ENCODE measurements at places on chromosomes 7 and 10.

DNA sequence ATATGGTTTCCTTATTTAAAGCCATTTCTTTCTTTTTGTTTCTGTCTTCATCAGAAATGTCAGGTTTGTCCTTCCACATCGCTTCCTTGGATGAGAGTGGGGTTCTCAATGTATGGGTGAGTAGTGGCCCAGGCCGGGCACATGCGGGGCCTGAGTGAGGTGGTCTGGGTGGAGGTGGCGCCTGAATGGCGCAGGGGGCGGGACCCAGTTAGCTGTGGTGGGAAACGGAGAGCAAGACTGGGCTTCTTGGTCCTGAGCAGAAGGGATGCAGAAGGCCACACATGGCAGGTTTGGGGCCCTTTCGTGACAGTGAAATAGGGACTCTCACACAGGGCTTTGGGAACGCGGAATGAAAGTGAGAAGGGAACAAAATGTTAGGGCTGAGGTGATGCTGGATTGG is 70.0 kb downstream of the DYNC2I1 start:
- no peak for DNase-seq

GRCh38 chr7:109836016-109836415 is 1254.9 kb upstream of the LRRN3 start:
- DNase-seq: no peak

DNA sequence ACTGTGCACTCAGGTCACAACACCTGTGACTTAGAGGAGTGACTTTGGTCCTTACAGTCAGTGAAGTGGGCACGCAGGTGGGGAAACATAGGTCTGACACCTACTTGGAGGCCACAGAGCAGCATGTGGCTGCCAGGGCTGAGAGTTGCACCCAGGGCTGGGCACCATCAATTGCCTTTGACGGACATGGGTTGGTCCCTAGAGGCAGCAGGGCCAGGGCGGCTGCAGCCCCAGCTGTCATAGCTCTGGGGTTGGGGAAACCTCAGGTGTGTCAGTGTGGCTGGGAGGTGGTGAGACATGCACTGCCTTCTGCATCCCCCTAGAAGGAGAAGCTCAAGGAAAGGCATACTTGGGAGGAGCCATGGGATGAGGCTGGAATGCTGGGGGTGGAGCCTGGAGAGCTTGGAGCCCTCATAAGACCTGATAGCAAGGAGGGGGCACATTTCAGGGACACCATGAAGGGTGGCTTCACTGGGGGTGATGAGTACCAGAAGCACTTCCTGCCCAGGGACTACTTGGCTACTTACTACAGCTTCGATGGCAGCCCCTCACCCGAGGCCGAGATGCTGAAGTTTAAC is at the start of gene INMT:
INMT (plus strand) TSS at position 440 of the 578 bp plus-strand sequence; CDS start at position 456, 16 bp downstream.
- DNase-seq: no peak

- DNase-seq: no peak
Observed at GRCh38 chr7:23810099-23810498, 100.1 kb downstream of the STK31 start.

DNA sequence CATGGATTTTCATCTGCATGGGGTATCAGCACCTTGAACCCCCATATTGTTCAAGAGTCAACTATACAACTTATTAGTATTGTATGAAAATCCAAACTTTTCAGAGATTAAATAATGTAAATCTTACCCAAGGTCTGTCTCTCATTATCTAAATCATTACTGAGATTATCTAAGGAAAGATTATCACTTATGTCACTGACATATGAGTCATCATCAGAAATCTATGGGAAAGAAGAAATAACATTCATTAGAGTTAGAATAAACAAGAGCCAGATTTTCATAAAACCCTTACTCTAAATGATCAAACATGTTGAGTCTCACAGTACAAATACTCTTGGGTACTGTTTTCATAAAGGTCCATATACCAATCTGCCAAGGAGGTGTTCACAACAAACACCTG is 83.3 kb upstream of the GSDME start:
- no peak for DNase-seq

- DNase-seq: no peak
Observed at GRCh38 chr7:69814421-69814962, 216.2 kb downstream of the AUTS2 start.

DNA sequence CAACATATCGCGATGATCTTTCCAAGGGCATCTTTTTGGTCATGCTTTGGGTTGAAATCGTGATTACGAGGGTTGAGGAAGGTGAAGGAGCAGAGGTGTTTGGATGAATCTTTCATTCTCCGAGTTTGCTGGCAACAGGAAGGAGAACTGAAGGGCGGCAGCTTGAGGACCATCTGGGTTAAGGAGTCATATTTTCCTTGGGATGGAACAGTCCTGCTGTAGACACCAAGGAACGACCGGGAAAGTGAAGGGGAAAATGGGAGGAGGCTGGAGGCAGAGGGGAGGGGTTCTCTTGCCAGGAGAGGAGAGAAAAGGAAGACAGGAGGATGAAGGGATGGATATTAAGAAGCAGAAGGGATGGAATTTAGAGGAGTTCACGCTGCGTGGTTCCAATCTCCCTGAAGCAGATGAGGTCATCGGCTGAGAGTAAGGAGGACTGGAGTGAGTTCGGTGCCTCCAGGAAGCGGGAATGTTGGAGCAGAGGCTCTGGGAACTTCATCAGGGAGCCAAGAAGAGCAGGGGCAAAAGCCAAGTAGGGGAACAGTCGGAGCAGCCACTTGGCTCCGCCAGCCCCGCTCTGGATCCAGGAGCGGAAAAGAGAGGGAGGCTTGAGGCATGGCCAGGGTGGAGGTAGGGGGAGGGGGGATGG is 116.6 kb upstream of the GALNT17 start:
- no peak for DNase-seq

- no peak for DNase-seq
Observed at GRCh38 chr7:120060875-120061274, 212.1 kb upstream of the KCND2 start.

DNA sequence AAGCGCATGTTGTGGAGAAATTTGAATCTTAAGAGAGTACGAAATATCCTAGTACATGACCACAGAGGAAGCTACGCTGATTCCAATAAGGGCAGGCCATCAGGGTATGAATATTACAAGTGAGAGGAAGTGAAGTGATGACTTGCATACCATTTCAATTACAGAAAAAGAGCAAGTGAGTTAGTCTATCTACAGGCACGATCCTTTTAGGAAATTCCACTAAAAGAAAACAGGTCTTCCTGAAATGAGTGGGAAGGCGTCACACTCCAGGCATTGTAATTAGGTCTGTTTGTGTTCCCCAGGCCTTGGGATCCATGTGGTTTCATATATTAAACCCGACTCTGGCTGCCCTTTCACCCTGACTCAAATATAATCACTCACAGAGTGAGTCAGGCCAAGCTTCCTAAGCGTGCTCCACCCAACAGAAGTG is 152.5 kb downstream of the SEMA3A start:
- DNase-seq: no peak

- DNase-seq: no peak
Observed at GRCh38 chr10:131391936-131392335, 80.4 kb upstream of the TCERG1L start.

- DNase-seq: no peak
Observed at GRCh38 chr10:70367195-70367796, 15.1 kb downstream of the LRRC20 start.

DNA sequence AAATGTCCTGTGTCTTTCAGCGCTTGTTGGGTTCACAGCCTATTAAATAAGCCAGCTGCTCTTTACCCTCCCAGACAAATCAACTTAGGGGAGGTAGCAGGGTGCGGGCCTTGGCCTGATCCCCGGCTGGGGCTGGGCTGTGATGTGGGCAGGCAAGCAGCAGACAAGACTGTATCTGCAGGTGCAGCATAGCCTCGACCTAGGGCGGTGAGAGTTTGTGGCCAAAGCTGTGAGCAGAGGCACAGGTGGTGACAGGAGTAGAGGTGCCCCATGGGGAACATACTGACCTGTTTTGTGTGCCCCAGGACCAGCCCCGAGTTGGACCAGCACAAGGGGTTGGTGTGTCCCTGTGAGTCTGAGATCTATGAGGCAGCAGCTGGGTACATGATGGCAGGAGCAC is 885.4 kb downstream of the ZNF37A start:
- DNase-seq: no peak

GRCh38 chr10:27518261-27518660 is 14.2 kb downstream of the RAB18 start:
- no peak for DNase-seq

DNA sequence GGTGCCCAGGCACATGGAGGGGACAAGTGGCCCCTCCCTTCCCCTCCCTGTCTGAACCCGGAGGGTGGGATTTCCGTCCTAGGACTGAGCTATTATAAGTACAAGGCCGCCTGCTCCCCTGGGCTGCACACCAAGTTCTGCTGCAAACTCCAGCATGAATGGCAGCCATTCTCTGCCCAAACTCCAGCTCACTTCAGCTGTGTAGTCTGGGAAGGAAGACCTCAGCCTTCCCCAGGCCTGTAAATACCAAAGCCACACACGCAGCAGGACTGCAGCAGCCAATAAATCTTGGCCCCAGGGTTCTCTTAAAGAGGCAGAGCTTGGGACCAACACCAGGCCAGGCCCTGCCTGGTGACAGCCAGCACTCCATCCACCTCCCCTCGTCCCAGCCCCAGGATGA is 291.3 kb upstream of the ZMIZ1 start:
- DNase-seq: no peak

GRCh38 chr7:107089627-107090026 is 45.1 kb downstream of the PRKAR2B start:
- no peak for DNase-seq

DNA sequence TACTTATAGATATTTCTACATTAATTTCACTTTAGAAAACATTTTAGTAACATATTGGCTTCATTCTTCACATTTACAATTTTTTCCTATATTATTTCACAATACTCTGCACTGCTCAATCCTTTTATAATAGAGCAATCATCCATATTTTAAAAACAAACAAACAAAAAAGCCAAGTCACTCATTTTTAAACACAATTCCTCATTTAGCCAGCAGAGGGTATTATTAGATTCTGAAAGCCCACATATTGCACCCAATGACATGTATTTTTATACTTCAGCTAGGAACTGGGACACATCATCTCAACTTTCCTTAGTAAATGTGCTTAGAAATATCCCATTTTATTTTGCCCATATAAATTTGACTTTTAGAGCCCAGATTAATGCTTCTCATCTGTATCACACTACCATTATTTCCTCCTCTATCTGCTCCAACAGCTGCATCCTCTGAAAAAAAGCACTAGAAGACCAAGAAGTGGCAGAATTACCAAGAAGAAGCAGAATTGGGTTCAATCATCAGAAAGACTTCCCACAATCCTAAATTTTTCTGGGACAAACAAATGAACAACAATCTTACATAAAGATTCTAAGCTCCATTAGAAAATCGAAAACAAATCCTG is 29.5 kb downstream of the CTNNA3 start:
- no peak for DNase-seq

- peak; percentile 69 for DNase-seq
Observed at GRCh38 chr10:122298598-122299301, 27.7 kb downstream of the BTBD16 start.

GRCh38 chr7:104962781-104963180 is 51.2 kb upstream of the KMT2E start:
- no peak for DNase-seq

DNA sequence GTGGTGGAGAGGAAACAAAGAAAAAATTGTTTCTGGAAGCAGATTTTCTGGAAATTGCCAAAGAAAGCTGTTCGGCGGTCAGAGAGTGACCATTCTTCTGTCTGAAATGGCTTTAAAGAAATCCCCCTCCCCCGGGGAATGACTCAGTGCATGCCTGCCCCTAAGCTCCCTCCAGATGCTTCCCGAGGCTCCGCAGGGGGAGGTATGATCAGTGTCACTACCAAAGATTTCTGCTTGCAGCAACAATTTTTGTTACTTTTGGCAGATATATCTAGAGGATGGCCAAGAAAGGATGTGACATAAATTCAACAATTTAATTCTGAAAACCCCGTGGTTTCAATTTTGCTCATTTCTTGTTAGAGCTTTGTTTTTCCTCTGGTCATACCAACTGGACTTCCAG is 163.9 kb downstream of the JCAD start:
- no peak for DNase-seq

GRCh38 chr7:11970132-11970531 is 138.1 kb upstream of the THSD7A start:
- DNase-seq: no peak

- DNase-seq: no peak
Observed at GRCh38 chr7:99105756-99106155, 38.2 kb downstream of the SMURF1 start.

- no peak for DNase-seq
Observed at GRCh38 chr10:58480321-58480720, 32.4 kb upstream of the BICC1 start.

- DNase-seq: no peak
Observed at GRCh38 chr7:116957874-116958273, 4.6 kb downstream of the ST7 start.

GRCh38 chr7:92799446-92800211 is 36.7 kb downstream of the CDK6 start:
- no peak for DNase-seq

GRCh38 chr7:3005257-3005656 is 38.4 kb downstream of the CARD11 start:
- no peak for DNase-seq

GRCh38 chr7:151736403-151736909 is 140.5 kb downstream of the PRKAG2 start:
- DNase-seq: no peak

Measured in activated naive CD8-positive, alpha-beta T cell treated with anti-CD3 and anti-CD28 coated beads, Interleukin-2, amount 50 U/mL, for 24 hours (primary cell).